ENCODE measurements at places on chromosomes 16 and 17. TPM values are rescaled to one million over a fixed set of nuclear protein-coding genes. Genes with fewer than 3 reads are reported as not detected.

DNA sequence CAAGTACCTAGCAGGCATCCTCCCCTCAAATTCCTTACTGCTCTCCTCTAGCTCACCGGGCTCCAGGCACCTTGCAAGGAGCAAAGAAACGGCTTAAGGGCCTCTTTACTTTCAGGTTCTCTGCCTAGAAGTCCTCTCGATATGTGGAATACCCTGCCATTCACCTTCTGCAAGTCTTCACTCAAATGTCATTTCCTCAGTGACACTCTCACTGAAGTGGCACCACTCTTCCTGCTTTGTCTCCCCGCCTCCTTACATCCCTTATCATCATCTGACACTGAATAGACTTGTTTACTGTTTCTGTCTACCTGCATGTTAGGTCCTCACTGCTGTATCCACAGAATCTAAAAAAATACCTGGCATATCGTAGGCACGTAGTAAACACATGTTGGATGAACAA is 947 bp downstream of the SLC7A6OS start:
- peak overlapping the region; percentile 69 for H3K4me3 ChIP-seq
- peaks cover 34% of the 10 kb centered on the region for H3K4me1 ChIP-seq
- peaks cover 64% of the 10 kb centered on the region for H3K36me3 ChIP-seq
- no peak for DNase-seq
- no peak overlapping the region for H3K27ac ChIP-seq

The HSD11B2 gene
- 0.32 TPM for total RNA-seq

DNA sequence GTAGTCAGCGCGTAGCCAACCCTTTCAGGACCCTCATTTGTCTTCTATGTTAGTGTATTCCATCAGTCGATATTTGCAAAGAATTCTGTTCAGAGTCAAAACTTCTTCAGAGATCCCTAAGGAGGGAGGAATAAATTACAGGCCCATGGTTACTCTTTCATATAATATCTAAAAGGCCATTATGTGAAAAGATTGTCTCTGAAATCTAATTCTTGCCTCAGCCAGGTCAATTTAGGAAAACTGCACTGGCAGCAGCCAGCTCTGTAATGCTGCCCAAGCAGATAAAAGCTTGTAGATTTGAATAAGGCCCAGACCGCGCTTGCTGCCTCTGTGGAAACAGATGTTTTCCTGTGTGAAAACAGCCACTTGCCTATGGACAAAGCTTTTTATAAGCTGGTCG is 379.8 kb downstream of the CNTNAP4 start:
- no peaks in the 10 kb centered on the region for H3K27me3 ChIP-seq
- no peaks in the 10 kb centered on the region for H3K36me3 ChIP-seq
- no peak overlapping the region for H3K4me3 ChIP-seq
- H3K27ac ChIP-seq, result no peak overlapping the region

DNA sequence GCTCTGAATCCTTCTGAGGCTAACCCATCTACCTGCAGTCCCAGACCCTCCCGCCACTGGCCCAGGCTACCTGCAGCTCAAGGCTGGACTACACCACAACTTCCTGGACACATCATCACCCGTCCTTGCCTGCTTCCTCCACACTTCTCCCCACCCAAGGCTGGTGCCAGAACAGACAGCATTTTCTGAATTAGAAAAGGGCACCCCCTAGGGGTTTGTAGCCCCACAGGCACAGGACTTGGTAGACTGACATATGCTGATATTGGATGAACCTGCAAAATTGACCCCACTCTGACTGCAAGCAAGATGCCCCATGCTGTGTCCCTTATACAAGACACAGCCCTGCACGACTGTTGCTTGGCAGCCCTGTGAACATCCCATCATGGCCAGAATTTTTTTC is 271.5 kb upstream of the C16orf82 start:
- H3K4me3 ChIP-seq, result no peak overlapping the region
- no peaks in the 10 kb centered on the region for H3K27me3 ChIP-seq
- no peaks in the 10 kb centered on the region for H3K36me3 ChIP-seq
- DNase-seq, result no peak
- no peaks in the 10 kb centered on the region for H3K4me1 ChIP-seq

- H3K36me3 ChIP-seq, result no peaks in the 10 kb centered on the region
- no peak overlapping the region for H3K27ac ChIP-seq
- no peak overlapping the region for H3K4me3 ChIP-seq
Observed at GRCh38 chr17:16923097-16923903, 48.6 kb downstream of the TNFRSF13B start.

DNA sequence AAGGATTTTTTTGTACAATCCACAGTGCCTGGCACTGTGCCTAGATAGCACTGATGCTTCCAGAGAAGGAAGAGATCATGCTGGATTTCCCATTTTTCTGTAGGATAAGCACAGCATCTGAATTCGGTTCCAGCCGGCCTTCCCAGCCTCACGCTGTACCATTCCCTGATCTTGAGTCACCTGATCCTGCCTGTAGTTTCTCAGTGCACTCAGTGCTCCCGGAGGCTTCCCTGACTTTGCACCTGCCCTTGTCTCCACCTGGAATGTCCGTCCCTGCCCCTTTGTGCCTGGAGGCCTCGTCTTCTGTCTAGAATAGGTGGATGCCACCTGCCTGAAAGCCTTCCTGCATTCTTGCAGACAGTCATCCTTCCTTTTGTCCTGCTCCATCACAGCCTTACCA is 179.9 kb downstream of the CCDC182 start:
- H3K4me3 ChIP-seq, result no peak overlapping the region
- H3K27me3 ChIP-seq, result no peaks in the 10 kb centered on the region
- no peak overlapping the region for H3K27ac ChIP-seq
- DNase-seq, result no peak
- H3K4me1 ChIP-seq, result no peaks in the 10 kb centered on the region
- H3K36me3 ChIP-seq, result no peaks in the 10 kb centered on the region

Measured in heart left ventricle (tissue), 16 donors.